NCI-H187 treated with DMSO at 0.1 percent for 48 hours (cell line): ENCODE measurements at places on chromosomes 1 and 21.

DNA sequence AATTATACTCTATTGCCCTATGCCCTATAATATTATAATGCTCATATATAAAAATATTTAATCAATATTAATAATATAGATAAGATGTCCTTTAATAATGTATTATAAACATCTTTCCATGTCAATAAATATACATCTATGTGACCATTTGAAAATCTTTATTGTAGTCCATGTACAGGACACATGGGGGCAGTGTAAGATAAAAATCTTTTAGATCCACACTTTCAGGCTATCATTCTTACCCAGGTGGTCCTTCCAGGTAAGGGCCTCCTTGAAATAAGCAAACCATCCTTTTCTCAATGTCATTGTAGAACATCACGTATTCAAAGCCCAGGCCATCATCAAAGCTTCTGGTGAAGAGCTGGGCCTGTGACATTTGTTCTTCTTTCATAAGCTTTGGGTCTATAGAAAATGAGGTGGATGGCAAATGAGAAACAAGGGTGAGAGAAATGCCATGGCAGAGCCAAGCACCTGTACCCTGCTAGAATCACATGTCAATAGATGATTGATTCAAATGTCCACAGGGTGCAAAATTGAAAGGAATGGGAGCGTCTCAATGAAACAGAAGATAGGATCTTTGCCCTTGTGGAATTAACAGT, 20.2 kb downstream of the THEM4 start:
- no peak for DNase-seq

GRCh38 chr21:38669186-38669585, 136.5 kb upstream of the ETS2 start:
- no peak for DNase-seq

- DNase-seq = no peak
These were observed 68.6 kb upstream of the PALMD start for GRCh38 chr1:99577313-99577712.

GRCh38 chr1:234330843-234331215, 42.4 kb upstream of the COA6 start:
- no peak for DNase-seq

DNA sequence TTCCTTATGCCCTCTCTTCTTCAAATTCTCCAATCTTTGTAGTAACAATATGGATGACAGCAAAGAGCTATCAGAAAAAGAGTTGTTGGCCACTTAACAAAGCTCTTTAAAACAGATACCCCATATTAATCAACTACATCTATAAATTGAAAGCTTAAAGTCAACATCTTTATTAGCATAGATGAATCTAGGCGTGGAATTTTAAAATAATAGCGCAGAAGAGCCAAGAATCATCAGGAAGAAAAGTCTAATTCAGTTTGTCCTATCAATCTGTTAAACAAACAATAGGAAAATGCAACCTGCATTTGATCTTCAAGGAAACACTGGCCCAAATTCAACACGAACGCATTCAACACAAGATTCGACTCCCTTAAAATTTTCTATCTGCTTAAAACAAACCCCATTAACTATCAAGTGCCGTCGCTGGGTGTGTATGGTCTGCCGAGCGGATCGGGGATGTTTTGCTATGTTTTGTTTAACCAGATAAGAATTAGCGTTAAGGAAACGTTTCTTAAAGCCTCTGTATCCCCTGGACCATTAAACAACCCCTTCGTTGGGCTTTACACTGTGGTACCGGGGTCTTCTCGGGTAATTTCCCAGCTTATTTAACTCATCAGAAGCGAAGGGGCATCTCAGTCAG, 1.0 kb downstream of the LYST start:
- DNase-seq = no peak

DNA sequence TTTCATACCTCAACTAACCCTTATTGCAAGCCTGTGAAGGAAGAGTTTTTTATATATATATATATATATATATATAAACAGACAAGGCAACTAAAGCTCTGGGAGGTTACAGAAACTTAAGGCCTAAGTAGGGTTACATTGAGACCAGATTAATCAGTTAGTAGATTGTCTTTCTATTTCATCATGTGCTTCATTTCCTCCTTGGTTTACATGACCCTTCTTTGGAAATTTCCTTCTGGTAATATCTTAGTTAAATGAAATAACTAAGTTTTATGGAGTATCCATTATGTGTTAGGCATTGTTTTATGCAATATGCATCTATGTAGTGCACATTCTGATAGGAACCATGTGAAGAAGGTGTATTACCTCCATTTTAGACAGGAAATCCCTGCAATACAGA, 112.7 kb downstream of the FGGY start:
- no peak for DNase-seq

- no peak for DNase-seq
These were observed 10.1 kb downstream of the ZBTB8B start for GRCh38 chr1:32474954-32475353.
